Astrocyte of the cerebellum (primary cell): ENCODE measurements at places on chromosomes 13 and 19.

GRCh38 chr19:10921910-10922637 lies 6.4 kb downstream of the YIPF2 start:
- DNase-seq, result no peak

DNA sequence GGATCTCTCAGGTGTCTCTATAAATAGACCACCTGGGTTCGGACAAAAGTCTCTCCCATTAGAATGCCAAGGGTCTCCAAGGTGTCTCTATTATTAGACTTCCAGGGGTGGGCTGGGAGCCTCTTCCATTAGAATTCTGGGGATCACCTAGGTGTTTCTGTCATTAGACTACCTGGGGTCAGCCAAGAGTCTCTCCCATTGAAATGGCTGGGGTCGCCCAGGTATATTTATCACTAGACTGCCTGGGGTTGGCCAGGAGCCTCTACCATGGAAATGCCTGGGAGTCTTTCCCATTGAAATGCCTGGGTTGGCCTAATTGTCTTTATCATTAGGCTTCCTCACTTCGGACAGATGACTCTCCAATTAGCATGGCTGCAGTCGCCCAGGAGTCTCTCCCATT lies 1565.5 kb downstream of the UQCRFS1 start:
- DNase-seq, result no peak

- DNase-seq, result no peak
Observed at GRCh38 chr19:35977446-35978222, 17.4 kb upstream of the SDHAF1 start.

- DNase-seq, result no peak
Observed at GRCh38 chr13:43782686-43783085, 4.1 kb downstream of the ENOX1 start.

GRCh38 chr19:57800696-57801095 lies 14.0 kb downstream of the ZNF552 start:
- DNase-seq, result no peak

DNA sequence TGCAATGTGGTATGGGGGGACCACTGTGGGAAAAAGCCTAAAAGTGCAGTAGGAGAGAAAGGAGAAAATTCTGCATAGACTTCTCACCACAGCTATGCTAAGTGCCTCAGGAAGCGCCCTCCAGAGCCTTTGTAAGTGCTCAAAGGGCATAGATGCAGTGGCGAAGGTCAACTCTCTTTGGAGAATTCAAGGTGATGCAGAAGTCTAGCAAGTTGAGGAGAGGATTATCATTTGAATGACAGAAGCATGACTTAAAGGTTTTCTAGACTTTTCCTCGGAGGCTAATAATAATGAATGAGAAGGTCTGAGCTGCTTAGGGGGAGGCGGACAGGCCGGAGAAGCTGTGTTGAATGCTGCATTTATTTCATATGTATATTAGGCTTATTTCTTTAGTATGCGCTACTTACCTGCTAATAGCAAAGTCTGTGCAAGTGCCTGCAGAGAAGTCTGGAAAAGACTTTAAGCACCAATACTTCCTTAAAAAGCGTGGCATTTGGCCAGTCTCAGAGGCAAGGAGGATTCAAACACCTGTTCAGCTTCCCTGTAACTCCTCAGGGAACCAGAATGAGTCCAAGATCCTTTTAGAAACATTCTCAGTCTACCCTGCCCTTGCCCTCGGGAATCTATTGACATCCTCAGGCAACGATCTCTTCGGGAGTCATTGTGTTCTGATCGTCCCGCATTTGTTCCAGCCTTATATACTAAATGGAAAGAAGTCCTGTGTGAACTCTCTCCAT lies 56.2 kb downstream of the FLT1 start:
- DNase-seq, result no peak

- DNase-seq, result no peak
Observed at GRCh38 chr13:45048890-45049407, 59.6 kb downstream of the GPALPP1 start.

DNA sequence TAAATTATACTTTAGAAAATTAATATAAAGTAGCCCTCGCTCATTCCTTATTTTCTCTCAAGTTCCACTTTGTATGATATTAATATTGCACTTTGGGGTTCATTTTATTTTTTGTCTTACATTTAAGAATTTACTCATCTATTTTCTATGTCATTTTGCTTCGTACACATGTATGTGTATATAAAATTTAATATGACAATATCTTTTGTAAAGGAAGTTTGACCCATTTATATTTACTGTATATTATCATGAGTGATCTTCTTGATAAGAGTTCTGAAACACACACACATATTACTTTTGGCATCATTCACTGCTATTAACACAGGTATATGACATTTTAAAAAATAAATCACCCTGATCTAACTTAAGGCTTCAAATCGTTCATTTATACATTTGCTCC lies 83.1 kb downstream of the IRS2 start:
- DNase-seq, result no peak

GRCh38 chr19:45607071-45608029 lies 5.3 kb upstream of the GPR4 start:
- DNase-seq, result peak; percentile 40

- DNase-seq, result no peak
Observed at GRCh38 chr19:47805313-47805712, 962 bp upstream of the TPRX1 start.

- DNase-seq, result peak; percentile 16
Observed at GRCh38 chr13:86324191-86324590, 525.0 kb upstream of the SLITRK6 start.

- DNase-seq, result no peak
Observed at GRCh38 chr19:13723206-13723605, 41.1 kb upstream of the MRI1 start.
